ENCODE measurements at places on chromosomes 13 and 19. TPM values are rescaled to one million over a fixed set of nuclear protein-coding genes. Genes with fewer than 3 reads are reported as not detected.

Gene FRY
- 7.0 TPM for total RNA-seq

DNA sequence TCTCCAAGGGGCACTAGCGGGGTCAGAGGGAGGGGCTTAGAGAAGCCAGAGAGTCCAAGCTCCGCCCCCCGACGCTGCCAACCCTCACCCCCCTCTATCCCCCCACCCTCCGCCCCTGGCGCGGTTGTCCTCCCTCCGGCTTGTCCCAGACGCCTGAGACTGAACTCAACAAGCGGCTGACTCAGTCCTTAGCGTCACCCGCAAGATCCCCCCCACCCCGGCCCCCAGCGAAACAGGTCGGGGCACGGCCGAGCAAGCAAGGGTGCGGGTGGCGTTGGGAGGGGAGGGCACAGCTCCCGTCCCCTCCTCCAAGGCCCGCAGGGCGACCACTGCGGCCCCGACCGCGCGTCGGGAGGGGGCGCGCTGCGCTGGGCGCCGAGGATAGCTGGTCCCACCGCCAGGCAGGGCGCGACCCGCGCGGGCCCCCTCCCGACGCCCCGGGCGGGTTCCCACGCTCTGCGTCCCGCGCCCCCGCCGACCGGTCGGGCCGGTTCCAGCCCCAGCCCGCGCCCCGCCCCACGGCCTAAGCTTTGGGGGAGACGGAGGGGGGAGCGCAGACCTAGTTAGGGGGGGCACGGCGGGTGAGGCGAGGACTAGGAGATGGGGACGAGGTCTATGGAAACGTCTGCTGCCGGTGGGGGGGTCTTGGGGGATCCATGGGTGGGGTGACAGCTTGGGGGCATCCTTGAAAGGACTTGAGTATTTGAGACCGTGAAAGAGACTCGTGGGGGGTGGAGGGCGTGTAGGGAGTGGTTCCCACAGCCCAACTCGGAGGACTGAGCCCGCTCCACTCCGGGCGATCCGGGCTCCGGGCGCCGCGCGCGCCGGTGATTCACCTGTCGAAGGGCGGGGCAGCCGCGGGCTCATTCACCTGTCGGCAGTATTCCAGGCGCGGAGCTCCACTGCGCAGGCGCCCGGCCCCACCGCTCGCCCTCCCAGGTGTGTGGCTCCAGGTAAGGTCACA is 5.1 kb downstream of the NOTCH3 start:
- no peak for DNase-seq

GRCh38 chr19:49744946-49745381 is 18.1 kb downstream of the TSKS start:
- no peak for DNase-seq

GRCh38 chr19:43624933-43625332 is 5.5 kb upstream of the ZNF428 start:
- DNase-seq: peak; percentile 92

DNA sequence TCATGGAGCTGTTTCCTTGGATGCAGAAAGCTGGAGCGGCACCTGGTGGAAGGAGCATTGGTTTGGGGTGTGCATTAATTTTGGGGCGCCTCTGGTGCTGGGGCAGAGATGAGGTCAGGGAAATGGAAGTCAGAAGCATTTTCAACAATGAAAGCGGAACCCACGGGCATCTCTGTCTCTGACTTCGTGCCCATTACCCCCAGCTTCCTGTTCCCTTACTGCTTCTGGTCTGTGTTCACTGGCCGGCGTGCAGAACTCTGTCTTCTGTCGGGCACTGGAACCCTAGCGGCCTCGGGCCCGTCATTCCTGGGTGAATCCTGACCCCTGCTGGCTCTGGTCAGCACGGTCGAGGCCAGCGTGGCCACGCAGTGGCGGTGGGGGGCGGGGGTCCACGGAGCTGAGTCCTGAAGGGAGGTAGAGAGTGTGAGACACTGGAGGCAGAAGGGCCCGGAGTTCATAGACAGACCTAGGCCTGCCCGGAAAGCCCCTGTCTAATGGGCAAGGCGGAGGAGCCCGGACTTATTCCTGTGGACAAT is 7.9 kb upstream of the LINGO3 start:
- DNase-seq: peak; percentile 37

- no peak for DNase-seq
These were observed 422.3 kb downstream of the SPRY2 start for GRCh38 chr13:79918620-79919019.

Gene EDNRB
- not detected for total RNA-seq

Gene TEX101
- total RNA-seq: not detected

GRCh38 chr19:6196361-6196760 is 60.9 kb downstream of the ACSBG2 start:
- DNase-seq: no peak

Gene CYP4F22
- not detected for total RNA-seq

GRCh38 chr19:39969681-39970424 is 1.1 kb upstream of the PSMC4 start:
- DNase-seq: no peak
